ENCODE measurements at places on chromosomes 12 and 14.

GRCh38 chr14:25488961-25489360 lies 439.0 kb upstream of the STXBP6 start:
- no peak for DNase-seq

DNA sequence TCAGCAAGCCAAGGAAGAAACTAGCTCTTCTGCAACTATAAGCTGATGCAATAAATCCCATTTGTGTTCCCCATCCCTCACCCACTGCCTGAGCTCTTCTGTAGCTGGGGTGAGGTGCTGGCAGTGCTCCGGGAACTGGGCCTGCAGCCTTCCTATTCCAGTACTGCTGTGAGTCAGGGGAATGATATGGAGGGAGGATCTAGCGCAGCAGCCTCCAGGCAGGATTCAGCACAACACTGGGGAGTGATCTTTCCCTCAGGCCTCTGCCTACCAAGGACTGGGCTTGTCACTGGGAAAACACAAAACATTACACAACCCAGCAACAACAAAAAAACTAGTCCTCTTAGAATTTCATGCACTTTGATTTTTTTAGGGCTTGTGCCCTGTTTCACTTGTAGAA lies 58.7 kb downstream of the ST8SIA1 start:
- peak; percentile 100 for DNase-seq

DNA sequence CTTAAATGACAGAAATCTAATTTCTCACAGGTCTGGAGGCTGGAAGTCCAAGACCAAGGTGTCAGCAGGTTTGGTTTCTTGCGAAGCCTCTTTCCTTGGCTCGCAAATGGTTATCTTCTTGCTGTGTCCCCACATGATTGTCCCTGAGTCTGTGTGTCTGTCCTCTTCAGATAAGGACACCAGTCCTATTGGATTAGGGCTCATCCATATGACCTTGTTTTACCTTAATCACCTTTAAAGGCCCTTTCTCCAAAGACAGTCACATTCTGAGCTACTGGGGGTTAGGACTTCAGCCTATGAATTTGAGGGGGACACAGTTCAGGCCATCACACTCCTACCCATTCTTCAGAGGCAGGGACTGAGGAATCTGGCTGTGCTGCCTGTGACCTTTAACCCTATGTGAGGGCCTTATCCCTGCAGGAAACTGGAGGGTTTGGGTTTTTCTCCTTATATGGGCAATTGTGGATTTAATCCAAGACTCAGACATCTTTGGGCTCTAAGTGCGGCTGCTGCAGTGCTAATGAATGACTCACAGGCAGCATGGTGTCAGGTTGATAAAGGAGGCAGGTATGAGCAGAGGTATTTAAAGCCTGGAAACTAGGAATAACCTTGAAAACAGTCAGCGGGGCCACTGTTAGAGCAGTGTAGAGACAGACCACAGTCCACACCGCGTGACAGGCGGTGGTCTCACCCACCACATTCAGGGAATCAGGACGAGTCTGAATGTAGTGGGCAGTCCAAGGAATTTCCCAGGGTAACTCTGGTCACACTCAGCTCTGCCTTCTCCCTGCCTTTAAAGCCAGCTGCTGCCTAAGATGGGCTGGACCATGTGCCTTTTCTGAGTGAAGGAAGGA lies 10.2 kb downstream of the TPCN1 start:
- no peak for DNase-seq

DNA sequence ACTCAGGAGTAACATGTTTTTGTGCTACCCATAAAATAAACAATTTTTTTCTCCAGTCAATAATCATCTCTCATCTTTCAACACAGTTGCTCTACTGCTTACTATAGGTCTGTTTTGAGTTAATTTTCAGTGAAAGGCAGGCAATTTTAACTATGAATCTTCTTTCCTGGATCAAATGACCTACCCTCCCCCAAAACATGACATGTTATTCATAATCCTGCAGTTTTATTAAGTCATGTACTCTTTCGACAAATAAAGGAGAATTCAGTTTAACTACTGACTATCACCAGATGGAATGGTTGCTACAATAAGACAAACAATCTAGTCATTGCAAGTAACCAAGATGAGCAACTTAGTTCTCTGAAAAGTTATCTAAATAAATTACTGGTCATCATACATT lies 106.0 kb upstream of the FAR2 start:
- peak; percentile 56 for DNase-seq

DNA sequence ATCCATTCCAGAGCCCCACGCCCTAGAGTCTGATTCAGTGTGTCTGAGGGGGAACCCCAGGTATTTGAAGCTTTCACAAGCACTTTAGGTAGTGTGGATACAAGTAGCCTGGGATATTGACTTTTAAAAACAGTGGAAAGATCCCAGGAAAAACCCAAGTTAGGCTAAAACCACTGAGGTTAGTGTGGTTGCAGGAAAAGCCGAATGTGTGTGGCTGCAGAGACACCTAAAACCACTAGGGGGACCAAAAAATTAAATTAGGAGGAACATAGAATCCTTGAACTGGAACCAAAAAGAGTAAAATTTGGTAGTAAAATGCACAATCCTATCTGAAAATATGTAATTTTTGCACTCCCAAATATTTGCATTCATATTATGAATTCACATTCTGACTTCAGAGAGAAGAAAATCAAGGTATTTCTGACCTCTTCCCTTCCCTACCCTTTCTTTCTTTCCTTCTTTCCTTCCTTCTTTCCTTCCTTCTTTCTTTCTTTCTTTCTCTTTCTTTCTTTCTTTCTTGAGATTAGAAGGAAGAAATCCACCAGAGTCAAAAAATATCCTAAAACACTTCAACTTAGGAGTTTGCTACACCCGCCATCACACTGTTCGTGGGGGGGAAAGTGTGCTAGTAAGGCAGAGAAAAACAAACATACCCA lies 37.8 kb downstream of the SLCO1A2 start:
- DNase-seq, result no peak

- DNase-seq, result no peak
Measured at GRCh38 chr12:62986844-62987243, 51.9 kb upstream of the PPM1H start.

- DNase-seq, result no peak
Measured at GRCh38 chr12:13534645-13535398, 338.3 kb downstream of the EMP1 start.

- DNase-seq, result no peak
Measured at GRCh38 chr12:11650286-11651281, 1.1 kb downstream of the ETV6 start.

DNA sequence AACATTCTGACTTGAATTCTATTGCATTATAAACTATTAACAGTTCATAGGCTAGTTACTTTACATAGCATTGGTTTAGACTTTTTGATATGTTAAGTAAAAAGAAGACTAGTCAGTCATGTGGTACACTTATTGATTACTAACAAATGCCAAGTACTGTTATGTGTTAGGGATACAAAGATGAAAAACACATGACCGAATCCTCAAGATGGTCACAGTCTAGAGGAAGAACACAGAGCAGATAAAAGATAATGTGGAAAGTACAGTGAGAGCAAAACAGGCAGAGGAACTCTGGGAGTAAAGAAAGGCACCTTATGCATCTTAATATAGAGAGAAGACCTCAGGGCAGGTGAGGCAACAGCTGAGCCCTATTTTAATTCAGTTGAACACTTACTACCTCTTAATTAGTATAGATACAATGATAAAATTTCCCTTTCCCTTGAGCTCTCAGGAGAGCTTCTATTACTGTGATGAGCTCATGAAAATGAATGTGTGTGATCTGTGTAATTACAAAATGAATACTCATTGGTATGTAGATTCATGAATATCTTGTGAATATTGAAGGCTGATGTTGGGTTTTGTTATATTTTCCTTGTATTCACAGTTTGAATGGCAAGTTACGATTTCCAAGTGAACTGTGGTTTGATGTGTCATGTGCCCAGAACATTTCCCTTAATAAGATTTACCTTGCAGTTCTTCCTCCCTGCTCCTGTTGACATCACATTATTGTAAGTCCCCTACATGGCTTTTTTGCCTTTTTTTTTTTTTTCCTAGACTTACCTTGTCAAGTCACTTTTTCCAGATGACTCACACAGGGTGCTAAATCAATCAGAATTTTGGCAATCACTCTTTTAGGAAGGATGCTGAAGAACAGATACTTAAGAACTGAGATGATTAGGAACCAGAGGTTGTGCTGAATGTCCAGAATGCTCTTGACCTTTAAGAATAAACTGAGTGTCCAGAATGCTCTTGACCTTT lies 29.5 kb upstream of the MSRB3 start:
- no peak for DNase-seq

DNA sequence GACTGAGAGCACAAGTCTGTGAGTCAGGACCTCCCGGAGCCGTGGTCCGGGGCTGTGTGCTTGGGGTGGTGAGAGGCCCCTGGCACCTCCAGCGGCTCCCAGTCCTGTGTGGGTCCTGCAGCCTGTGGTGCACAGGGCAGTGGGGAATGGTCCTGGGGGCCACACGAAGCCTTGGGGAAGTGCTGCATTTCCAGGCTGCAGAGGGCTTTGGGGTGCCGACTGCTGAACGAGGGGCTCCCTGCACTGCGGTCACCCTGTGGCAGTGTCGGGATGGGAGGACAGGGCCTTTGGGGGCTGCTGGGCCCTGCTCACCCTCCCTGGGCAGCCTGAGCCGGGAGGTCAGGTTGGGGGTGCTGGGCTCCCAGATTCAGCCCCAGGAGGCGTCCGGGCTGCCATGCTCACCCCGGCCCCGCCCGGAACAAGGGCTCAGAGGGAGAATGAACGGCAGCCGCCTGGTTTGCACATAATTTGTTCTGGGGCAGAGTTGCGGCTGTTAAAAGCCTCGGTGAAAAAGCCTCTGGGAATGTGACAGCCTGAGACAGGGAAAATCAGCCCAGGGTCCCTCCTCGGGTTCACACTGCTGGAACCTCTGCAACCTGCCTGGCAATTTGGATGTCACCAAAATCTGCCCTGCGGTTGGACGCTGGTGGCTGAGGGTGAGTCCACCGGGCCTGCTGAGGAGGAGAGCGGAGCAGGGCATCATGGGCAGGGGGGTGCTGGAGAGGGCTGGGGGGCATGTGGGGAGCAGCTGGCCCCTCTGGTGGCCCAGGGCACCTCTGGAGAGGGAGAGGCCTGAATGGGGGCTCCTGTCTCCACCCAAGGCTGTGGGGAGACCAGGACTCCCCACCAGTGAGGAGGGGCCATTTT lies 109.2 kb downstream of the KIF26A start:
- DNase-seq, result no peak

- no peak for DNase-seq
Measured at GRCh38 chr14:47785058-47785457, 109.7 kb upstream of the MDGA2 start.

DNA sequence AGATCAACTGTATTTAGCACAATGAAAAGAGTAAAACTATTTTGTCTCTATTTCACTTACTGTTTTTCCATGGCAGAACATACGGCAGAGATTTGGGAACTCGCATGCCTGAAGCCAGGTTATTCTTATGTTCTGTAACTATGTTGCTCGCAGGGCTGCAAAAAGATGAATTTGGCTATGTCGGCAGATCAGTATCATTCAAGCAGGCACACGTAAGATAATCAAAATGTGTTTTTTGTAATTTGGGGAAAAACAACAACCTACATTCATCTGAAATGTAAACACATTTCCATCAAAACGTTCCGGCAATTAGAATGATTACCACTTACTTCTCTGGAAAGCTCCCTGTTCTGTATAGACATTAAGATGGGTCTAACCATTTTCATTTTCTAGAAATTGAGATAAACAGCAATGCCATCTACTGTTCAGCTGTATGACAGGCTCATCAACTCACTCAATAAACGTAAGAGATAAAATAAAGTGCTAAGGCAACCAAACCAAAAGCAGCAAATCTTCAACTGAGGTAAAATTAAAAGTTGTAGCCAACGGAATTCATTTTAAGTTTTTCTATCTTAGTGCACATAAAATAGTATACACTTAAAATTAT lies 13.0 kb downstream of the GTSF1 start:
- DNase-seq, result no peak

DNA sequence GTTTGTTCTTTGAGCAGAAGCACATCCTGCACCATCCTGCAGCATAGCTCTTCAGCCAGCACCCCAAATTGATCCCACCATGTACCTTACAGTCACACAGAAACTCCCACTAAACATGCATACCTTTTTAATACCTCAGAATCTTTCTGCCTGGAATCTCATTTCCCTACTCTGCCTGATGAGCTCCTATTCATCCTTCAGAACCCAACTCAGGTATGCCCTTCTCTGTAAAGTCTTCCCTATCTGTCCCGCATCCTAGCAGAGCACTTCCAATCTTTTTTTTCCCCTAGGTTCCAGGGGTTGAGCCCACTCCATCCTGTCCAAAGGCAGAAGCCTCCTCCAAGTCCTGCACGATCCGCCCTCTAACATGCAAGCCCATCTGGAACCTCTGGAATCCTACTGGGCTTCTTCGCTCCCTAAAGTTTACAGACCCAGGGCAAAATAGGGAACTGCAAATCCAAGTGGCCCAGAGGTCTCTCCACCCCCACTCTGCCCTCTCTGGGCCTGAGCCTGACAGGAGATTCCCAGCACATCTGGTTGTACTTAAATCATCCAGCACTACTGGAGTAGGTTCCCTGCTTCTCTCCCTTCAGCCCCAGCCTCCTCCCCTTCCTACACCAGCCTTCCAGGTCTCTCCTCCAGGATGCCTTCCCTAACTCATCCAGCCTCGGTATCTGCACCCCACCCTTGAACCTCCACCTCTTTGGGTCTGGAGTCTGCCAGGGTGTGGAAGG lies 4.1 kb upstream of the FIGNL2 start:
- peak; percentile 5 for DNase-seq

DNA sequence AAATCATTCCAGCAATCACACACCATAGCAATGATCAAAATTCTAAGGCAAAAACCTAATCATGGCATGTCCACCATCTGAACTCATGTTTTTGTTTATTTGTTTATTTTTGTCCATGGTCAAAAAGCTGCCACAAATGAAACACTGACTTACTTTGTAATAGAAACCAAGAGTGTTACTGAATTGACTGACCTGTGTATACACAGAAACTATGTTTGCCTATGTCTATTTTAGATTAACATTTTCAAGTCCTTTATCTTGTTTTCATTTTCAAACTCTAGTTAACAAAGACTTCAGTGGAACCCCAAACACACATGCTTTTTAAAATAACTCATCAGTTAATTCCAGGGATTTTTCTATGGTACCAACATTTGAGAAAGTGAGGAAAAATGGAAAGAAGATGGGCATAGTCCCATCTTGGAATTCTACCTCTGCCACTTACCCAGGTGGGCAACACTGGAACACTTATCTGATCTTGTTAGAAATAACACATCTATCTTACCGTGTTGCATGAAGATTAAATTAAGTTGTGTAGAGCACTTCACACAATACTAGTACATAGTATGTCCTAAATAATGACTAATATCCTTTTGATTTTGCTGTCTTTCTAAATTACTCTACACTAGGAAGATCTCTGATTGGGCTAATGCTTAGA lies 6.4 kb downstream of the LUM start:
- DNase-seq, result no peak

DNA sequence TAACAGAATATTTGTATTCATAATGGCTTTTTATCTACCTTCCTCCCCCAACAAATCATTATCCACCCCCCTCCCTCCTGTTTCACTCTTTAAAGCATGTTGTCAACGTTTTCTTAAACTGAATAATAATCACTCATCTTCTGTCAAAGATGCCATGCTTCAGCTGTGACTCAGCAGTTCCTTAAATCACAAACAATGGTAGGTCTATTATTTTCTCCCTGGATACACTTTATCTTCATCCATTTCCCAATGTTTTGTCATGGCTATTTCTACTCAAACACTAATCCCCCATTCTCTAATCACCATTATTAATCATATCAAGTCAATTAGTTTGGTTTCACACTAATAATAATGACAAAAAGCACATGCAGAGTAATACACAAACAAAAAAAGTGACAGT lies 6.5 kb downstream of the CLEC12B start:
- DNase-seq, result no peak
